Brain (organoid and tissue), 16 donors: ENCODE measurements at places on chromosomes 7 and 10.

- DNase-seq: no peak
These were observed 195.5 kb downstream of the CELF2 start for GRCh38 chr10:11213137-11213536.

GRCh38 chr10:4141471-4141870 is 356.5 kb upstream of the KLF6 start:
- DNase-seq: no peak

- DNase-seq: no peak
These were observed 42.3 kb upstream of the MSRB2 start for GRCh38 chr10:23053036-23053435.

DNA sequence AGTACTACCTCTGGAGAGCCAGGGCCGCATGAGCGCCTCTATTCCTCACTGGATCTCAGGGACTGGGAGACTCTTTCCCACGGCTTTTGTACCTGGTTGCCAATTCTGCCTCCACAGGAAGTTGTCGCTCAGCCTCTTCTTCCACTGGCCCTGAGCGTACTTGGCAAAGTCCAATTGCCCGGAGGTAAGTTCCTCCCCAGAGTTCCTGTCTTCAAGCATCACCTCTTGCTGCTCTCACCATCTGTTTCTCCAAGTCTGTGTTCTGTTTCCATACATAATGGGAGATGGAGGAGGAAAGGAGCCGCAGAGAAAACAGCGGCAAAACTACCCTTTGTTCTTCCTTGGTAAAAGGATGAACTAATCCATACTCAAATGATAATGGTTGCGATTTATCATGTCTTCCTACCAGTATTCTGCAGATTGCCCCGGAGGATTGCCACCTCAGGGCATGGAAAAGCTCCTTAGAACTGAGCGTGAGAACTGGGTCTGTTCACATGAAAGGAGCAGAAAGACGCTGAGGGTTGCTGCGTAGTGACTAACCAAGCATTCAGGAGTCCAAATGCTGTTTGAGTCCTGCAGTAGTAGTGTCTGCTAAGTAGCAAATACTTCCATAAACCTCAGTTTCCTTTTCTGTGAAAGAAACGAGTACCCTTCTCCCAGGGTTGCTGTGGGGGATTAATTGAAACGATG is 170.2 kb upstream of the GLI3 start:
- DNase-seq: no peak

DNA sequence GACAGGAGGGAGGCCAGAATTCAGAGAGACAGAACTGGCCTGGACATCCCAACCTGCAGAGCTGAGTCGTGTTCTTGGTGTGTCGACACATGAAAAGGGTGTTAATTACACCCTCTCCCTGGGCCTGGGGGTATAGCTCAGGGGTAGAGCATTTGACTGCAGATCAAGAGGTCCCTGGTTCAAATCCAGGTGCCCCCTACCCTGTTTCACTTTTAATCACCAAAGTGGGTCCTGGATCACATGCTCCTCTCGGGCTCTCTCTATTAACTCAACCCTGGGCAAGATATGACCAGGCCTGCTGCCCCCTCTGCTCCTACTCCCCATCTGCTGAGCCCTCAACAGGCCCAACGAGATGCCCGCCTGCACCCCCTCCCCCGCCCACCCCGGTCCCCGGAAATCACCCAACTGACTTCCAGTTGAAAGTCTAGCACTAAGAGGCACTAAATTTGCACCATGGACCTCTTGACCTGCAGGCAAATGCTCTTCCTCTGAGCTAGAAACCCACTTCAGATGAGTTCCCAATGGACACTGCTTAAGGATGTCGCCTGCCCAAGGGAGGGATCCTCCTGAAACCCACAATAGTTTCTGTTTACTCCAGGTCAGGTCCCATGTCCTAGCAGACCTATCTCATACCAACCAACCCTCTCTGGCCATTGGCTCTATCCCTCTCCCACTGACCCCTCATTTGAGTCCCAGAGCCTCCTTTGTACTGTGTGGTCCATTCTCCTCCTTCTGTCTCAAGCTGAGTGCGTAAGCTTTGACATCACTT is 137.6 kb downstream of the ZNF467 start:
- no peak for DNase-seq

GRCh38 chr10:6382081-6382480 is 179.3 kb downstream of the PFKFB3 start:
- no peak for DNase-seq

GRCh38 chr10:69968830-69969229 is 83.8 kb upstream of the MACROH2A2 start:
- peak; percentile 17 for DNase-seq

- no peak for DNase-seq
These were observed 329.6 kb downstream of the XPNPEP1 start for GRCh38 chr10:109593682-109594081.

GRCh38 chr7:107998150-107998549 is 4.8 kb downstream of the LAMB1 start:
- DNase-seq: no peak

GRCh38 chr7:2192831-2193534 is 39.8 kb downstream of the MAD1L1 start:
- DNase-seq: no peak

DNA sequence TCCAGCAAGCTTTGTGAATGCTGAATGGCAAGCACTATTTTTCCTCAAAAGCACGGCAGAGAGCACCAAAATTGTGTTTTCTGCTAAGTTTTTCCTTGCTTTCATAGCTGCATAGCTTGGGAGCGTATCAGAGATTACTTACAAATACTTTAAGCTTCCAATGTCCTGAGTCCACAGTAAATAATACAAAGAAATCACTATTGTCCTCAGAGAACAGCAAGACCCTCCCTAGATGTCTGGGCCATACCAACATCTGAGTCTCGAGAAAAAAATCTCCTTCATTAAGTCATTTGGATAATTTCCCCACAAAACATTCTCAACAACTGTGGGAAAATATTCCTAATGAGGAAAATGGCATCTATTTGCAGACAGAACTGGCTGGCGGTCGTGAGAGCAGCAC is 41.7 kb downstream of the SGMS1 start:
- DNase-seq: no peak

GRCh38 chr7:157650801-157651200 is 314.0 kb downstream of the DNAJB6 start:
- no peak for DNase-seq

- no peak for DNase-seq
These were observed 6.4 kb upstream of the SOSTDC1 start for GRCh38 chr7:16471933-16472332.

- no peak for DNase-seq
These were observed 300.6 kb downstream of the GFRA1 start for GRCh38 chr10:115972426-115972825.

DNA sequence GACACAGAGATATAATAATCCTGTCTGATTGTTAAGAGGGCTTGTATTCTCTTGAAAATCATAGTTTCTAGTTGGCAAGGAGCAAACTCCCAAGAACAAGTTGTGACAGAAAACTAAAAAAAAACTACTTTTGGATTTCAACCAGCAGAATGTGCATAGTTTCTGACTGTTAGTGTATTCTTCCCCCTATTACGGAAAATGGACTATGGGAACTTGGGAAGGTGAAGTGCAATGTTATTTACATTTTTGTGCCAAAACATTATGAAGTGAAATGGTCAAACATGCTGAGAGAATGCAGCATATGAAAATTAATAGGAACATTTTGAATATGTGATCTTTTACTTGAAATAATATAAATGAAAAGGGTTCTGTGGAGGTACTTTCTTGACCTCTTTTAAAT is 660.8 kb downstream of the SUGCT start:
- no peak for DNase-seq

GRCh38 chr10:129398711-129399141 is 68.3 kb upstream of the MGMT start:
- DNase-seq: no peak

DNA sequence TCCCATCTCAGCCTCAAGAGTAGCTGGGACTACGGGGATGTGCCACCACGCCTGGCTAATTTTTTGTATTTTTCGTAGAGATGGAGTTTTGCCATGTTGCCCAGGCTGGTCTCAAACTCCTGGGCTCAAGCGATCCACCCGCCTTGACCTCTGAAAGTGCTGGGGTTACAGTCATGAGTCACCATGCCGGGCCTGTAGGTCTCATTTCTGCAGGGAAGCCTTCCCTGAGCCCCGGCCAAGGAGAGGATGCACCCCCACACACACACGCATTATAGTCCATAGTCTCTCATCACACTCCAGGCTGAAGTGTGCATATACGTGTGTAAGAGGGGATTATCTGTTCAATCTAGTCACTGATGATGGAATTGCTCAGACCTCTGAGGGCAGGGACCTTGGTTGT is 29.3 kb downstream of the KCNMA1 start:
- DNase-seq: no peak

DNA sequence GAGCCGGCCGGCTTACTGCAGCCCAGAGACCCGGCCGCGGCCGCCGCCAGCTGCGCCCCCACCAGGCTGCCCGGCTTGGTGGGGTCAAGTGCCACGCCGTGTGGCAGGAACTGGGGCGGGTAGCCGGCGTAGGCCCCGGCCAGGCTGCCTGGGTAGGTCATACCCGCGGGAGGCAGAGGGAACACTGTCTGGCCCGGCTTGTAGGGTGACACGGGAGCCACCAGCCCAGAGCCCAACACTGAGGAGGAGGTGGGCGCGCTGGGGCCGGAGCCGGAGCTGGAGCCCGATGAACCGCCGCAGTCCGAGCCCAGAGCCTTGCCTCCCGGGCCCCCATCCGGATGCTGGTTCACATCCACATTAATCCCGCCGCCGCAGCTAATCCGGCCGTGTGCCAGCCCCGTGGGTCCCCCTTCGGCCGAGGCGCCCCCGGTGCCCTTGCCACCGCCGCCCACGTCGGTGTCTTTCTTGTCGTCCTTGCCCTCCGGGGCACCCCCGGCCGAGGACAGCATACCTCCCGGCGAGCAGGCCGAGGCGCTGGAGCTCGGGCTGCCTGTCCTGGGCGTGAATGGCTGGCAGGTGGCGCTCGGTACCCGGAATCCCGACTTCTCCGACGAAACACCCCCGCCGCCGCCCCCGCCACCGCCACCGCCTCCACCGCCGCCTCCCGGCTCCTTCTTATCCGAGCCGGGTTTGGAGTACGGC is 2.0 kb downstream of the ZNF503 start:
- peak; percentile 75 for DNase-seq

DNA sequence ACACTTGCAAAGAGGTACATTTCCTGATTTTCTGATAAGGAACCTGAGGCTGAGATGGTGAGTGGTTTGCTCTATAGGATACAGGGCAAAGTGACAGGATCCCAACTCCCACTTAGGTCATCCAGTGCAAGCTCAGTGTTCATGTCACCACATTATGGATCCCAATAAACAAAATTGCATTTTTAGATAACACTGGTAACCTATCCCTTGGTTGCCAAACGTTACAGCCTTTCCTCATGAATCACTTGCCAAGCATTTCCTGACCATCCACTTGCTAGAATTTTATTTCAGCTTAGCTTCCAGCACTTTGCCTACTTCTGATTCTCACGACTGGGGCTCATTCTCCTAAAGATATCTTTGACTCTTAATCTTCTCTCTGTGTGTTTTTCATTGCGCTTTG is 131.4 kb upstream of the ODAD2 start:
- no peak for DNase-seq

DNA sequence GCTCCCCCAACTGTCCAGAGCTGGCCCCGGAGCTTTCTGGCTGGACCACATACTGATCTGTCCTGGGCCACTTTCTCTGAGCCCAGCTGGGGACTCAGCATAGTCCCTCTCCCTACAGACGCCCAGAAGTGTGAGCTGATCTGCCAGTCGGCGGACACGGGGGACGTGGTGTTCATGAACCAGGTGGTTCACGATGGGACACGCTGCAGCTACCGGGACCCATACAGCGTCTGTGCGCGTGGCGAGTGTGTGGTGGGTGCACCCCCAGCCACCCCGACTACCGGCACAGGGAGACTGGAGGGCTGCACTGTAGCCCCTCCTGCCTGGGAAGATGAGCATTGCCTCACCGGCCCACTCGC is 41.8 kb downstream of the TBATA start:
- no peak for DNase-seq

DNA sequence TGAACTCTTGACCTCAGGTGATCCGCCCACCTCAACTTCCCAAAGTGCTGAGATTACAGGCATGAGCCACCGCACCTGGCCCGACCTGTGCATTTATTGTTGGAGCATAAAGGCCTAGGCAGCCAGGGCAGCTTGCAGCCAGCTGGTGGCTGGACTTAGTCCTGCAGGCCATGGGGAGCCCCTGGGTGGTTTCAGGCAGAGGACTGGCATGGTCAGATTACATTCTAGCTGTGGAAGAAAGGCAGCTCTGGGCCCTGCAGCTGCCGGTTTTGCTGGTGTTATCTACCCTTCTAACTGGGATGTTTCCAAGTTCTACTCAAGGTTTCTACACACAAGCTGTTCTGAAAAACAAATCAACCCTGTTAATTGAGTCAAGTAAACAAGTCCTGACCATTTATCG is 22.7 kb upstream of the MKRN1 start:
- no peak for DNase-seq

DNA sequence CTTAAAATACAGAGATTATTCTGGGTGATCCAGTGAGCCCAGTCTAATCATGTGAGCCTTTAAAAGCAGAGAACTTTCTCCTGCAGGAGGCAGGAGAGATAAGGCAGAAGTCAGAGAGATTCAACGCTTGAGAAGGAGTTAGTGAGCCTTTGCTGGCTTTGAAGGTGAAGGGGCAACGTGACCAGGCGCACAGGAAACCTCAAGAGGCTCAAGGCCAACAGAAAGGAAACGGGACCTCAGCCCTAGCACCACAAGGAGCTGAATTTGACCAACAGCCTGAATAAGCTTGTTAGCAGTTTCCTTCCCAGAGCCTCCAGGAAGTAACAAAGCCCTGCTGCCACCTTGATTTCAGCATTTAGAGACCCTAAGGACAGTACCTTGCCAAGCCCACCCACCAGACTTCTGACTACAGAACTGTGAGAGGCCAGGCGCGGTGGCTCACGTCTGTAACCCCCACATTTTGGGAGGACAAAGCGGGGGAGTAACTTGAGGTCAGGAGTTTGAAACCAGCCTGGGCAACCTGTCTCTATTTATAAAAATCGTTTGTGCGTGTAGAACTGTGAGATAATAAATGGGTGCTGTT is 87.3 kb upstream of the KAT6B start:
- no peak for DNase-seq

DNA sequence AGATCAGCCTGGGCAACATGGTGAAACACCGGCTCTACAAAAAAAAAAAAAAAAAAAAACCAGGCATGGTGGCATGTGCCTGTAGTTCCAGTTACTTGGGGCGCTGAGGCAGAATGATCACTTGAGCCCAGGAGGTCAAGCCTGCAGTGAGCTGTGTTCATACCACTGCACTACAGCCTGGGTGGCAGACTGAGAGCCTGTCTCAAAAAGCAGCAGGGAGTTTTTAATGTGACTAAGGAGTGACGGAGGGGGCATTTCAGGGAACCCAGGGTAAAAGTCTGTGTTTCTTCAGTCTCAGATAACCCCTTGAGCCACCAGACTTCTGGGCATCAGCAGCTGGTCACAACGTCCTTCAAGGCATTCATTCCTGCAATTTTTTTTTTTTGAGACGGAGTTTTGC is 2.2 kb upstream of the C10orf95 start:
- no peak for DNase-seq

DNA sequence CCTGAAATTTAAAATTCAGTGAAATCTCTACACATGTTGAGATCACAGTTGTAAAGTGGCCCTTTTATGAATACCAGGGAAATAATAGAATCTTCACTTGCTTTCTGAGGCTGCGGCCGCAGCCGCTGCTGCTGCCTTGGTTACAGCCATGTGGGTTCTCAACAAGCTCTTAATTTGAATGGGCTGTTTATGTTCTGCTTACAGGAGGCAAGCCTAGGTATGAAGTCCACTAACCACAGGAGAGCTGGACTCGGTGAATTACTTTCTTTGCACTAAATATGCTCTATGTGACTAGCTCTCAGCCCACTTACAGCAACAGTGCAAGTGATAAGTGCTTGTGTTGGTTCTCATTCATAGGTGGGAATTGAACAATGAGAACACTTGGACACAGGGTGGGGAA is 410.8 kb downstream of the SFMBT2 start:
- peak; percentile 70 for DNase-seq
